ENCODE measurements at places on chromosomes 6 and 20.

DNA sequence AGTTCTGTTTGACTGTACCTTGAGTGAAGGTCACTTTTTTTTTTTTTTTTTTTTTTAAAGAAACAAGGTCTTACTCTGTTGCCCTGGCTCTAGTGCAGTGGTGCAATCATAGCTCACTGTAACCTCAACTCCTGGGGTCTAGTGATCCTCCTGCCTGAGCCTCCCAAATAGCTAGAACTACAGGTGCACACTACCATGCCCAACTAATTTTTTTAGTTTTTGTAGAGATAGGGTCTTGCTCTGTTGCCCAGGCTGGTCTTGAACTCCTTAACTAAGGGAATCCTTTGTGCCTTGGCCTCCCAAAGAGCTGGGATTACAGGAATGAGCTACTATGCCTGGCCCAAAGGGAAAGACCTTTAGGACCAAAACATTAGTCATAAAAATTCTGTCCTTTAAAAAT is 413.7 kb downstream of the CDKAL1 start:
- no peak for DNase-seq

GRCh38 chr6:43770372-43771209 is 580 bp downstream of the VEGFA start:
- no peak for DNase-seq

DNA sequence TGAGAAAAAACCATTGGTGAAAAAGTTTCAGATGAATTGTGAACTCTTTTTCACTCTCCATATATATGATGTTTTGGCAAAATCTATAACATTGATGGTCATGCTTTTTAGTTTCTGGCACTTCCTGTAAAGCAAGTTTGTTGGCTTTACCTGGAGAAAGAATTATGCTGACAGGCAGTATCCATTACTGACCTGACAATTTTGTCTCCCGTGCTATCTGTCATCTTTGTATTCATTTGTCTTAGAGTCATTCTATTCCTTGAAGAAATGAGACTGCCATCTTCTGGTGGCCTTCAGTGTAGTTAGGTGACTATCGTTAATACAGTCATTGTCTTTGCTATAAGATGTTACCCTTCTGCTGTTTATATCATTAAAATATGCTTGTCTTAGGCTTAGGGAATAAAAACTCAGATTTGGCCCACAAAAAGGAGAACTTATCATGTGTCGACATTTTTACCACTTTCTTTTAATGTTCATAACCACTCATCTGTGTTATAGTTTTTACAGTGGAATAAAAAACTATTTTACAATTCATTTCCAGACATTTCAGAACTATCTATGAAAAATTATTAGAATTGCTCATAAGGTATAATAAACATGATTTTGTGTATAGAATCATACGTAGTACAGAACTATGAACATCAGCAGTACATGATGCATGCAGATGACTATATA is 707.0 kb downstream of the EPM2A start:
- no peak for DNase-seq

DNA sequence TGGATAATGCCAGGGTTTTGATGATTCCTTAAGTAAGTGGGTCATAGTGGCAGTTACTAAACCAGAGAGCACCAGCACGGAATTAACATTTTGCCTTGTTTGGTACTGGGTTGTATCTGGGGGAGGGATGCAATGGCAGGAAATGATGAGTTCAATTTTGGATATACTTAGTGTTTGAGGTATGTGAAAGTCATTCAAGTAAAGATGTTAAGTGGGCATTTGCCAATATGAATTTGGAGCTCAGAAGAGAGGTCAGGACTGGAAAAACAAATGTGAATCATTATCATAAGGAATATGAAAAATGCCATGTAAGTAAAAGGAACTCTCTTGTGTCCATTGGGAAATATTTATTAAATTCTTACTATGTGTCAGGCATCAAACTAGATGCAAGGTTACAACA is 6.2 kb downstream of the PXT1 start:
- no peak for DNase-seq

GRCh38 chr6:150639823-150640331 is 40.2 kb downstream of the PLEKHG1 start:
- DNase-seq = no peak

DNA sequence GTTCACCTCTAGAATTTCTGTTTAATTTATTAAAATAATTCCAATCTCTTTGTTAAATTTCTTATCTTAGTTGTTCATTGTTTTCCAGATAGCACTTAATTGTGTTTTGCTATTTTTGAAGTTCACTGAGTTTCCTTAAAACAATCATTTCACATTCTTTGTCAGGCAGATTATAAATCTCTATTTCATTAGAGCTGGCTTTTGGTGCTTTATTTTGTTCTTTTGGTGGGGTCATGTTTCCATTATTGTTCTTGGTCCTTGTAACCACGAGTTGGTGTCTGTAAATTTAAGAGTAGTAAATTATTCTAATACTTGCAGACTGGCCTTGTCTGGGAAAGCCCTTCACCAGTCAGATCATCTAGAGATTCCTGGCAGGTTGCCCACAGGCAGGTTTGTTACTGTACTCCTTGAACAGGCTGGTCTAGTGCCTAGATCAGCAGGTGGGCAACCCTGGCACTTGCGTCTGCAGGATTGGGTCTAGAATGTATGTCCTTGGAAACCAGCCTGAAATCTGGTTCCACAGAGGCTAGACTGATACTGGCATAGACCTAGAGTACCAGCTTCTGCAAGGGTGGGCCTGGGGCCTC is 110.4 kb downstream of the ADGB start:
- no peak for DNase-seq

- no peak for DNase-seq
Measured at GRCh38 chr6:145866456-145867396, 52.1 kb upstream of the FBXO30 start.

DNA sequence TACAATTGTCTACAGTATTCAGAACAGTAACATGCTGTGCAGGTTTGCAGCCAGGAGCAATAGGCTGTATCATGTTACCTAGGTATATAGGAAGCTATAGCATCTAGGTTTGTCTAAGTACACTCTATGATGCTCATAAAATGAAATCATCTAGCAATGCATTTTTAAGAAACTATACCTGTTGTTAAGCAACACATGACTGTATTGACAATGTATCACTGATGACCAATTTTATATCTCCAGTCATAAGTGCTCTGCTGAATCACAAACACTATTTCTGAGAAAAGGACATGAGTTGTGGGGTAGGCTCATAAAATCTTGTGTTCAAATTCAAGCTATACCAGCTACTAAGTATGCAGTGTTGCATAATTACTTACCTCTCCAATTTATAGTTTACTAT is 501.3 kb downstream of the CD109 start:
- DNase-seq = no peak

DNA sequence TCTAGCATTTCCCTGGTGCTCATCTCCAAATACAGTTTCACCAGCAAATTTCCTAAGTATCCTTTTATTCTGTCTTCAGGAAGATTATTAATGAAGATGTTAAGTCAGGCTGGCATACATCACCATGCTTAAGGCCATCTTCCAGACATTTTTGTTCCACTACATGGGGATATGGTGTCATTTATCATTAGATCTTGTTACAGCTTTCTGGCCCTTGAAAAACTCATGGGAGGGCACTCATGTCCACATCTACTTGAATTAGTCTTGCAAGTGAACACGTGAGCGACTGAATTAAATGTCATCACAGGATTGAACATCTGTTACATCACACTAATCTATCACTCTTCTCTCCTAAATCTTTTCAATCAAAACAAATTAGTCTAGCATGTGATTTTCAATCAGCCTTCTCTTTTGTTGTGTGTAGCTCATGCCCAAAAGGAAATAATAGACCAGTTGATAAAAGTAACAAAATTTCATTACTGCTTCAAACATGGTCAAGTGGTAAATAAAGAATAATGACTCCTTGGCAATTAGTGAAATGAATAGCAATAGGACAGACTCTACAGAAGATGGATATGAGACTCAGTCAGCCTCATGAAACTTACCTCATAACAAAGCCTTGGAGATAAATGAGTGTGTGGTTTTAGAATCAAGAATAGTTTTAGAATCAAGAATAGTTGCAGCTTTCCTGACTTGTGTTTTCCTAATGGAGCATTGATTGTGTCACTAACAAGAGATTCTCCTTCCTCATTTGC is 80.5 kb downstream of the MTFR2 start:
- DNase-seq = no peak

DNA sequence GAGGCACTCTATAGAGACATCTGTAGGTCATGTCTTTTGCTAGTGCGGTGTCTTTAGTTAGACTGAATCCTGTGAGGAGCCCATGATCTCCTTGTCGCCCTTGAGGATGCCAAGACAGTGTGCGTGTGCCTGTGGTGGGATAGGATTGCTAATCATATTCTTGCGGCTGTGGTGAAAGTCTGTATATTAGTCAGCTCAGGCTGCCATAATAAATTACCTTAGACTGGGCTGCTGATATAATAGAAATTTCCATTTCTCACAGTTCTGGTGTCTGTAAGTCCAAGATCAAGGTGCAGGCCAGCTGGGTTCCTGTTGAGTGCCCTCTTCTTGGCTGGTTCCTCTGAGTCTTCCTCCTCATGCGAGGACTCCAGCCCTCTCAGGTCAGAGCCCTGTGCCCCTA is 141.2 kb downstream of the JARID2 start:
- DNase-seq = no peak

- DNase-seq = no peak
Measured at GRCh38 chr20:61256824-61257223, 4.8 kb downstream of the CDH4 start.
